ENCODE measurements at places on chromosomes 5 and 9.

GRCh38 chr5:122507581-122507980 is 195.5 kb downstream of the SNCAIP start:
- DNase-seq: no peak

DNA sequence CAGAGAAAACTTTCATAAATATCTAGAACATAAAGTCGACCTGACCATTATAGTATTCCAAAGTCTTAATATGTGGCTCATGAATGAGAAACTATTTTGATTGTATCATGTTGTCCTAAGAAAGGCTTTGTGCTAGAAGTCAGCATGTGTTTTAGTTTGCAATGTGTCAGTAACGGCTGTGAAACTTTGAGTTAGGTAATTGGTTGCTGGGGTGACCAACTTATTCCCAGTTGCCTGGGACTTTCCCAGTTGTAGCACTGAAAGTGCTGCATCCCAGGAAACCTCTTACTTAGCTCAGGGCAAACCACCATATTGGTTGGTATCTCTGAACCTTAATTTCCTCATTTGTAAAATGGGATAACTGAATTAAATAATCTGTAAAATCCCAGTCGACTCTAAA is 114.6 kb upstream of the SLC12A2 start:
- no peak for DNase-seq

DNA sequence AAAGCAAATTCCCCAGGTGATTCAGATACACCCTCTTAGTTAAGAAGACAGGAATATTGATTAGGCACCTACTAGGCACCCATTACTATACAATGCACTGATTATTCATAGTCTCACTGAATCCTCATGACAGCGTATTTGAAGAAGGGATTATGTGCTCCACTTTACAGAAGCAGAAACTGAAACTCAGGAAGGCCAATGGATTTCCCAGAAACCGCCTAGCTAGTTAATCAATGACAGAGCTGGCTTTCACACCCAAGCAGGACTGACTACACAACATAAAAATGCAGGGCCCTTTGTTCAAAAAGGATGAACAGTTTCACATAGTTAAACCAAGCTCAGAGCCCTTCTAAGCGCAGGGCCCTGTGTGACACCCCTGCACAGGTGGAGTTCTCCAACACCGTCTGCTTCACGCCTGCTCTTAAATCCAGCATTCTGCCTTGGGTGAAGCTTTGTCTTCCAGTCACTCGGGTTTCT is 117.3 kb downstream of the TTLL11 start:
- DNase-seq: no peak

DNA sequence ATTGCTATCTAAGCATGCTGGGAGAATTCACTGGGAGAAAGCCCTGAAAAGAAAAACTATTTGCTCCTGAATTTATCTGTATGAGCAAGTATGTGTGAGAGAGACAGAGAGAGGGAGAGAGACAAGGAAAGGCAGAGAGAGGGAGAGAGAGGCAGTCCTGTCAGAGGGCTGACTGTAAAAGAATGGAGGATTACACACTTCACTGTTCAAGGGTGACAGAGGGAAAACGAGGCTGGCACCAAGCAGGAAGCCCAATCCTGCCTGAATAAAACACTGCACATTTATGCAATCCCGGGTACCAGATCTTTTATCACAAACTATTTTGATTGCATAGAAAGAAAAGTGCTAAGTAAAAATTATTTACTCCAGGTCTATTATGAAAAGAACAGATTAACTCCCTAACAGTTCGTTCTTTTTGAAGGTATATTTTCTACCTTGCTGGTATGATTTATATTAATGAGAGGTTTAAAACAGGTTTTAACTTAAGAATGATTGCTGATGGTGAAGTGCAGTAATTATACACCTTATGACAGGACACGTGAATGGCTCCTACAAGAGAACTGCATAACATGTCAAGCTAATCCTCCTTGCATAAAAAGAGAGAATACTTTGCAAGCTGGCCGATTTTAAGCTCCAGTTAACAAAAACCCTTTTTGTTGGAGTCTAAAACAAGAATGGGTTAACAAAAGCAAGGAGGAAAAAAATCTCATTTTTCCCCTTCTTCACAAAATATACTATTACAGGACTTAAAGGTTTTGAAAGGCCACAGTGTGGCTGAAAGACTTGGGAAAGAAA is 82.5 kb downstream of the NFIB start:
- no peak for DNase-seq

GRCh38 chr5:39605588-39606575 is 181.1 kb upstream of the DAB2 start:
- DNase-seq: no peak

GRCh38 chr9:96449523-96449844 is 485 bp upstream of the HABP4 start:
- no peak for DNase-seq

- no peak for DNase-seq
These were observed 251.7 kb downstream of the PAPPA start for GRCh38 chr9:116405321-116405720.

DNA sequence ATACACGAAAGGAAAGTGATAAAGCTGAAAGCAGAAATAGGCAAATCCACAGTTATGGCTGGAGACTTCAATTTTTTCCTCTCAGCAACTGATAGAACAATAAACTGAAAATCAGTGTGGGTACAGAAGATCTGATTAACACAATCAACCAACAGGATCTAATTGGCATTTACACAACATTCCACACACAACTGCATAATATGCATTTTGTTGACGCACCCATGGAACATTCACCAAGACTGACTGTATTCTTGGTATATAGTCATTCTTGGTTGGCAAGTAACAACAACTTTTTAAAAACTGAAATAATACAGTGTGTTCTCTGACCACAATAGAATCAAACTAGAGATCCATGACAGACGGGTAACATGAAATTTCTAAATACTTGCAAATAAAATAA is 218.7 kb upstream of the S1PR3 start:
- DNase-seq: no peak

GRCh38 chr9:101566904-101567724 is 27.7 kb downstream of the PPP3R2 start:
- no peak for DNase-seq

DNA sequence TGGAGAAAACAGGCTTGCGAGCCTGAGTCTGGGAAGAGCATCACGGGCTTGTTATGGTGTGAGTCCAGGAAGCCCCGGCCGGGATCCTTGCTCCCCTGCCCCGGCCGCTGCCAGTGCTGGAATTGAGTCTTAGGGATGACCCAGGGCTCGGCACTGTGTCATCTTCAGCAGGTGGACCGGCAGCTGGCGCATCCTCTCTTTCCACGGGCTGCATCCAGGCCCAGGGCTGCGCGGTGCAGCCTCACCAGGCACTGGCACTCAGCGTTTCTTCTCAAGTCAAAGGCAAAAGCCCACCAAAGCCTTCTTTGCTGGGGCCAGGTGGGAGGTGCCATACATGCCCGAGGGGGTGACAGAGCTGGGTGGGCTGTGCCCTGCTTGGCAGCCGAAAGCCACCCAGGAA is 46.6 kb downstream of the COL5A1 start:
- DNase-seq: no peak
